Tibial artery (tissue), 4 donors: ENCODE measurements at places on chromosomes 2 and 18.

DNA sequence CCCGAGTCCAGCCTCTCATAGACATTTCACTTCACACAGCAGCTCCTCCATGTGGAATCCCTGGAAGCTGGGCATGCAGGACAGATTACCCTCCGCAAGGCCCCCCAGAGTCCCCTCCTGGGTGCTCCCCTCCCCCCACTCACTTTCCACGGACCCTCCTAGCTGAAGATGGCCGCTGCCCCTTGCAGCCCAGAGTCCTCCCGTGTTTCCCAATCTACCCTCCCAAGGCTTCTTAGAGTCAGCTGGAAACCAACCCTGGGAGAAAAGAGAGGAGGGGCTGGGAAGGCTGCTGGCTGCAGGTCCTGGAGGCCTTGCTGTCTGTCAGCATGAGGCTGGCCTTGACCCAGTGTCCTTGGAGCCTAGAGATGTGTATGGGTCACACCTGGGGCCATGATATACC is 49.0 kb upstream of the HAAO start:
- peak; percentile 56 for DNase-seq

DNA sequence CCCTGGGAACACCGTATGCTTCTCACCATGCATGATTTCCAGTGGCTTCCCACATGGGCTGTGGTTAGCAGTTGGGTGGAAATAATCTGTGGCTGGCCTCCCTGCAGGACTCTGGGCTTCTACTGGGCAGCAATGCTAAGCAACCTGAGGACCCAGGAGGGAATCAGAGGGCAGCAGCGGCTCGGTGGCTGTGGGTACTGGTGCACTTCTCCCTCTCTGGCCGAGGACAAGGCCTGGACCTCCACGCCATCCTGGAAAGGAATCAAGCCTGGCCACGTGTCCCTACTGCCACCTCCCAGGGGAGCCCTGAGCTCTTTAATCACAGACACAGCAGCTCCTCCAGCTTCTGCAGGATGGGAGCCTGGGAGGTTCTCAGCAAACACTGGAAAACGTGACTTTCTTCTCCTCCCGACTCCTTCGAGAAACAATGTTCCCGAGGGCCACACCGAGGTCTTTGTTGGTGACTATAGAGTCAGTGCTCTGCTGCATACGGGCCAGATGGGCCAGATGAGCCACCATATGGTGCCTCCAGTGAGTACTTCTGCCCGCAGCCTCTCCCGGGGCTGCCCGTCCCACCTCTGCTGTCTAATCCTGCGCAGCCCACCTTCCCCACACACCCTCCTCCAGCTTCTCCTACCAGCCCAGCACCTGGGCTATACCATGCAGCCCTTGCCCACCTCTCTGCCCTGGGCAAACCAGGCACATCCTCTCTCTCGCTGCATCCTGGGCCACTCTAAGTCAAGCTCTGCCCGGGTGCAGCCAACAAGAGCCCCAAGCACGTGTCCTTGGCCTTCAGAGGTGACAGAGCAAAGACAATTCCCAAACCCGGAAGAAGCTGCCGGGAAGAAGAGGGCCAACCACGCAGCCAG is 42.8 kb upstream of the OTOS start:
- no peak for DNase-seq

DNA sequence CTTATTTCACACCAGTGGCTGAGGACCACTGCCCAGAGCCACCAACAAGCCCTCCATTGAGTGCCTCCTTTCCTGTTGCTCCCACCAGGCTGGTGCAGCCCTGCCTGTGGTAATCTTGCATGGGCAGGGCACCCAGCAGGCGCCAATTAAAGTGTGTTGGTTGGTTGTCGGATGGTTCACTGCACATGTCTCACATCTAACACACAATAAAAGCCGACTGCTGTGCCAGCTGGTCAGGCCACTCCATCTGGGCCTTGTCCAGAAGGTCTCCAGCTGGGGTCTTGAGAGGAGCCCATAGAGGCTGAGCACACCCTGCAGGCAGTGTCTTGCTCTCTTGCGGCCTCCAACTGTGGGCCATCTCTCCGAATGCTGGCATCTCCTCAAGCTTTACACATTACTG is 494.8 kb upstream of the KLHL29 start:
- no peak for DNase-seq

DNA sequence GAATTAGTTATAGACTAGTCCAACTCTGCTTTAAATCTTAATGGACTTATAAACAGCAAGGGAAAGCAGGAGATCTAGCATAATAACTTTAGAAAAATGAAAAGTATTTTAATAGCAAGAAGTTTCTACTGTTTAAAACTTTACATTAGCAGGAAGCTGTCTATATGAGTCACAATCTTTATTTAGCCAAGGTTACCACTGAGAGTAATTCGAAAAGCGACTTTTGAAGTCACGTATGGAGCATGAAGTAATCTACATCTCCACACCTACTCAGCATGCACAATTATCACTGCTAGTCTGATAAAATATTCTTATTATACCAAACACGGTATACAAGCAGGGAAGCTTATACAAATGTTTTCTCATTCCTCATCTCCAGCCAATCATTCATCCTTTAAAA is 515.4 kb upstream of the SOX11 start:
- DNase-seq = no peak

DNA sequence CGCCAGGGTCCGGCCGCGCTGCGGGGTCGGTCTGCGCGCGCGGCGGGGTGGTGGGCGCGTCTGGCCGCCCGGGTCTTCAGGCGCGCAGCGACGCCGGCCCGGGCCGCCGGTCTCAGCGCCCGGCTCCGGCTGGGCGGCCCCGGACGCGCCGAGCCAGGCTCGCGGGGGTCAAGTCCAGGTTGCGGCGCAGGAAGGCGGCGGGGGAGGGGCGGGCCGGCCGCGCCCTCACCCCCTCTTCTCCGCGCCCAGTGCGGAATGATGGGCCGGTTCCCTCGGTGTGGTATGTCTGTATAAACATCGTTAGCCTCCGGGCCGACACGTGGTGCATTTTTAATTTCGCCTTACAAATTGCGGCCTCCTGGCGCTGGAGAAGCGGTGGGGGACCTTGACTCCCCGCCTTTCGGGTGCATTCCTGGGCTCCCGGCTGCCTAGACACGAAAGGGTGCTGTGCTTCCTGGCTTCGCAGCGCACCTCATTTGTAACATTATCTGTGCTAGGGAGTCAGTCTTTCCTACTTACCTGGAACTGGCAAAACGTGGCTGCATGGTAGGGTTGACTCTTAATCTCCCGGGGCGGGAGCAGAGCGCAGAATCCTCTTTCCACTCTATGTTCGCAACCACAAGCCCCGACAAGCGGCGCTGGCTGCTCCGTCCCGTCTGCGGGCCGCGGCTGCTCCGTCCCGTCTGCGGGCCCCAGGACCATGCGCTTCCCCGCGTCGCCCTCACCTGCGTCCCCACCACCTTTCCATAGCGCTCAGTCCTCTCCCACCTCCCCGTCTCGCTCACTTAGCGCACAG is 69.0 kb downstream of the CTAGE1 start:
- peak; percentile 70 for DNase-seq

- DNase-seq = no peak
Measured at GRCh38 chr2:127906206-127906926, 20.6 kb upstream of the AMMECR1L start.

DNA sequence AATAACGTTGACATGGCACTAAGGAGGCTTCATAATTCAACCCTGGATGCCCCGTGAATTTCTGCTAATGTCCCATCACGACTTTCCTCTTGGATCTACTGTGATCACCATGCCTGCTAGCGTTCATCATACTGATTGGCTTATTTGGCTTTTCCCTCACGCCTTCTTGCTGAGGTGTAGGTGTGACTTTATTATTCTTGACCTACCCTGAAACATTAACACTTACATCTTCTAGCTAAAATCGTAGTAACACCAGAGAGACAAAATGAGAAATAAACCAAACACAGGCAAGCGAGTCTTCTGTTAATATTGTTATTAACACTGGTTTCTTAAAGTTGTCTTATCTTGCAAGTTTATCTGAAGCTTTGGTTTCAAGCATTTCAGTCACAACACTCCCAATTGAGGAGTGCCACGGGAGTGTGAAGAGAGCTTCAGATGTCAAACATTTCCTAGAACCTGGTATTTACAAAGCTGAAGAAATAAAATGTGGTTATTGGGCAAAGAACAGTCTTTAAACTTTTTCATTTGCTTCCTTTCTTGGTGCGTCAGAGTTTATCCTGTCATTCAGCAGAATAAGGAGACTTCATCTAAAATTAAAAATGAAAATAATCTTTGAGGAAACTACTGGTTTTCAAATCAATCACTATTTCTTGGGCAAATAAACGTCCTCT is 15.4 kb upstream of the STAT1 start:
- DNase-seq = no peak
